ENCODE measurements at places on chromosomes 1 and 21. TPM values are rescaled to one million over a fixed set of nuclear protein-coding genes. Genes with fewer than 3 reads are reported as not detected.

Gene MTFR1L
- 24.3 TPM for total RNA-seq

Gene GJA4
- not detected for total RNA-seq

Gene CCDC185
- total RNA-seq = not detected

Gene RIPK4
- total RNA-seq = not detected

Gene CELA2B
- total RNA-seq = not detected
